ENCODE measurements at places on chromosomes 11 and 22. TPM values are rescaled to one million over a fixed set of nuclear protein-coding genes. Genes with fewer than 3 reads are reported as not detected.

DNA sequence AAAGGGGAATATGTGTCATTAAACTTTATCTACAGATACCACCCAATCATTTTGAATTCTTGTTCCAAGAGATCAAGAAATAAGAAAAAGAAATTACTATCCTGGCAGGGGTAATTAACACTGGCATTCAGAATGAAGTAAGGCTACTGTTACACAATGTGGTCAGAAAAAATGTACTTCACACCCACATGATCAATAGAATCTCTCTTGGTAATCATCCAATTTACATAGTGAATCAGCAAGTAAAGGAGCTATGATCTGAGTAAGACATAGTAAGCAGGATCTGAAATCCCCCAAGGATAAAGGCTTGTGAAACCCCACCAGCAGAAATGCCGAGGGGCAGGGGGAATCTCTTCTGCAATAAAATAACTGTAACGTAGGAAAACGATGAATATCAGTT is 466.5 kb downstream of the FAM181B start:
- DNase-seq: no peak

GRCh38 chr11:93166862-93167261 is 30.9 kb downstream of the SLC36A4 start:
- DNase-seq: no peak

- no peak for DNase-seq
Measured at GRCh38 chr22:42945736-42946135, 69.2 kb downstream of the PACSIN2 start.

DNA sequence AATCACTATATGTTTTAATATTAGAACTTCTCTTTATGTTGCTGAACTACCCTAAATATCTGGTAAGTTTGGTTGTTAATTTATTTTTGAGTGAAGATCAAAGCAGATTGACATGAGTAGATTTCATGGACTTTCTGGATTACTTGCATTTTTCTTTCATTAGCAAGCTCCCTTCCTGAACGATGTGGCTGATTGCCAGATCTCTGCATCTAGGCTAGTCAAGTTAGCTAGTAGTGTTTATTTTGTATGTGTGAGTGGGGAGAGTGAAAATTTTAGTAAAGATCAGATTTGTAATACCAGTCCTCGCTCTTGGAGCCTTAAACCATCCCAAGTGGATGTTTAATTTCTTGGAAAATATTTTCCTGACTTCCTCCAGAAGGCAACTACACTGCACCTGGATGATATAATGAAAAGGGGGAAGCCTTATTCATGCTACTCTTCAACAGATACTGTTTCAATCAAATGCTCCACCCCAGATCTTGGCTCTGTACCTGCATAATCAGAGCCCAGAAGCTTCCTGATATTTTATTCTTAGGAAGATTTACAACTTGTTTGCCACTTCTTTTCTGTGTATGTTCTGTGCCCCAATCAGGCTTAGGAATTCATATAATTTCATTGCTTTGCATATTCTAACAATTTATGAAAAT is 143.2 kb upstream of the GRIA4 start:
- DNase-seq: no peak

- no peak for DNase-seq
Measured at GRCh38 chr11:109197656-109198055, 224.3 kb upstream of the C11orf87 start.

DNA sequence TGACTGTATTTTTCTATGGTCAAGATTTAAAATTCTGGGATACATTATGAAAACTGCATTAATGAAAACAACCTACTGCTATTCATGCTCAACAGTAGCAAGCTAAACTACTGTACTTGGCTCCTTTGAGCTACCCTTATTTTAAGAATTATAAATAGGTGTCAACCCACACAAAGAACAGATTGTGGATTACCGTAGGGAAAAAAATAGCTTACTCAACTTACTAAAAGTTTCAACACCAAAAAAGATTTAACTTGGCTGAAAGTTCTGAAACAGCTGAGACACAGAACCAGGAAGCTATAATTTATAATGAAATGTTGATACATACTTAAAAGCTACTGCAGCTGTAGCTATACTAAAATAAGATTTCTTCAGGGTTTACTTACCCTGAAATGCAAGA is 10.1 kb downstream of the LIN7C start:
- no peak for DNase-seq

DNA sequence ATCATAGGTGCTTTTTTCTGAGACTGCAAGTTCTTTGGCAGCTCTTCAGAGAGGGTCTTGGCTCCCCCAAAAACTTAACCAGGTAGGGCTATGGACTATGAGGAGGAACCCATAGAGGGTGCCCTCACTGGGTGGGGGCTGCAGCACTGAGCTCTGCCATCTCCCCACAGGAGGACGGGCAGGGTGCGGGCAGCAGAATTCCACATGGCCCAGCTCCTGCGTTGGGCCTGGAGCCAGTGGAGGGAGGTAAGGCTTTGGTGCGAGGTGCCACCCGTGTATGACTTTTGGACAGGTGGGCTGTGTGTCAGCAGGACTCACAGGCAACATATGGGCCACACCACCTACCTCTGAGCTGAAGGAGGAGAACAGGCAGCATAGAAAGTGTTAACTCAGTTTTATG is 58.4 kb downstream of the PISD start:
- no peak for DNase-seq

DNA sequence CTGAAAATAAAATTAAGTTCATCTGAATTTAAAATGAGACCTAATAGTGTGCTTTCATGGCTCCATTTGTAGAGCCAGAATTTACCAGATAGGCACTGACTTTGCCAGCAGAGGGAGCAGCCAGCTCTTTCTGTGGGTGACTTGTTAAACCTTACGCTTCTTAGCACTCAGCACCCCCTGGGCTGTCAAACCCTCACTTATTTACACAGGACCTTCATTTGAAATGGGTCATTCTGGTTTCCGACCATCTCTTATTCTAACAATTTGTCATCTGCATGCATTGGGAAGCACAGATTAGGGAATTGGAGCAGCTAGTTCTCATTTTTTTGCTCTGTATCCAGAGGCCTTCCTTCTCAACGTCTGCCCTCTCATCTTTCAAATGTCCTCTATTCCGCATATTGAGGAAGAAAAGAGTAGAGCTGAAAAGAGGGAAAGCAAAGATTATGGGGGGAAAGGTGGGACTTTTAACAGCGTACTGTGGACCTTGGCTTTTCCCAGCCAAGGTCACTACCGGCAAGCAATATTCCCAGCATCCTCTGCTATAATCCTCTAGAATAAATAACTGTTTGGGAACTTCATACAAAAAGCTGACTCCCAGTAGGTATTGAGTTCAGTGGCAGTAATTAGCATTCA is 3.1 kb downstream of the ASRGL1 start:
- DNase-seq: no peak

GRCh38 chr11:46335890-46336562 is 11.2 kb upstream of the DGKZ start:
- no peak for DNase-seq

DNA sequence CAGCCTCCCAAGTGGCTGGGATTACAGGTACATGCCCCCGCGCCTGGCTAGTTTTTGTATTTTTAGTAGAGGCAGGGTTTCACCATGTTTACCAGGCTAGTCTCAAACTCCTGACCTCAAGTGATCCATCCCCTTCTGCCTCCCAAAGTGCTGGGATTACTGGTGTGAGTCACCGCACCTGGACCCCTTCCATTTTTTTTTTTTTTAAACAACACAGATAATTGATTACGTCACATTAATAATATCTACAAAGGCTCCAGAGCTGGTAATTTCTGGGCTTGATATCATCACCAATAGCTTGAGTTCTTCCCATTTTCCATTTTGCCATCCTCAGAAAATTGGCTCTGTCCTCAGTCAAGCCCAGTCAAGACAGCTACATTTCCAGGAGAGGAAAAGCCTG is 7.2 kb downstream of the TTLL1 start:
- no peak for DNase-seq

- no peak for DNase-seq
Measured at GRCh38 chr11:85772695-85773094, 38.2 kb downstream of the SYTL2 start.

- no peak for DNase-seq
Measured at GRCh38 chr22:47601666-47602065, 839.2 kb downstream of the TBC1D22A start.

GRCh38 chr11:115251126-115251525 is 253.1 kb downstream of the CADM1 start:
- no peak for DNase-seq

DNA sequence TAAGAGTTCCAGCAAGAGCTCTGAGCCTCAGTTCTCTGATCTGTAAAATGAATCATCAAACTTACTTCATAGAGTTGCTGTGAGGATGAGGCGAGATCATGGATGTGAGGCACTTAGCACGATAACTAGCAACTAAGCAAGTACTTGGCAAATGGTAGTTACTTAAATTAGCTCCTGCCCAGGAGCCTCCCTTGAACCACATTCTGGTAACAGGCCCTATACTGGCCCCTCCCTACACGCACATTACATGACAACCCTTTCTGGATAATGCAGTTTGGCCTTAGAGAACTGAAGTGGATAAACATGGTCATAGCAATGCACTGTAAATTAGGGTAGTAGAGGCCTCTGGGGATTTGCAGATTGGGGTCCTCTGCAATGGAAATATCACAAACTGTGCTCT is 187.4 kb upstream of the NARS2 start:
- DNase-seq: no peak

DNA sequence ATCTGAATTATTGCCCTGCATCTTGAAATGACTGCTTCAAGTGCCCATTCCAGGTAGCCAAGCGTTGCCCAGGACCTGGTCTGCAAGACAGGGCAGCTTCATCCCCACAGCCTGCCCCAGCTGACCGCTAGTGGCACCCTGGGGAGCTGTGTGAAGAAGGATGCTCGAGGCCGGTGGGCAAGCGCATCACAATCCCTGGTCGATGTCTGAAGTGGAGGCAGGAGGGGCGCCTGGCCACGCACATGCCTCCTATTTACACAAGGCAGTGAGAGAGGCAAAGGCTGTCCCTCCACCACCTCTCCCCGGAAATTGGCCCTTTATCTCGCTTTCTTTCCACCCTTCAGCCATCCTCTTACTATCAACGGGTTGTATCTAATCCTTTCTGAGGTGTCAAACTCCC is 28.1 kb upstream of the PHF21A start:
- DNase-seq: no peak

GRCh38 chr22:50620593-50621355 is 7.2 kb downstream of the ARSA start:
- DNase-seq: no peak

- no peak for DNase-seq
Measured at GRCh38 chr11:123404676-123405075, 25.4 kb upstream of the GRAMD1B start.

DNA sequence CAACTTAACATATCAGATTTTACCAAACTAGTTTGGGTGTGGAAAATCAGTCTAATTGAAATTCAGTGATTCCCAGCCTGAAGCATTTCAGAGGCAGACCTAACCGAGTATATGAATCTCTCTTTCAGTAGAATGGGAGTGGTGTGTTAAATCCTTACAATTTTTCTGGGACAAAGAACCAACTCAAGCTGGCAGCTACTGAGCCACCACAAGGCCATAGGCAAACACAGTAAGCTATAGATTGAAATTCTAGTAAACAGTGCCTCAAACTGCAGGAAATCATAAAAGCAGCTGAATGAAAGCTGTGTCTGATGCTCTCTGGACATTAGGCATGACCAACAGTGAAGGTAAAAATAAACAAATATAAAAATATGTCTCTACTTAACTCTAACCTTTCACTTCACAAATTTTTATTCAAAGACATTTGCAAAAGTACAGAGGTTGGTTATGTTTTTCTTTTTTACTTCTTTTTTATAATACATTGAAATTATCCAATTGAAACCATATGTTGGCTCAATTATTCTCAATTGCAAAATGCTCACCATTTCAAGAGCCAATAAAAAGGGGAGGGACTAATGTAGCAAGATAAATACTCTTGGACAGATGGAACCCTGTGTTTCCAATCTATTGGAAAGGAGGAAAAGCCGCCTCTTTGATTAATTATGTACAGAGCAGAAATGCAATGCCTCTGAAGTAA is 35.8 kb upstream of the FIBIN start:
- DNase-seq: no peak

- no peak for DNase-seq
Measured at GRCh38 chr11:41050791-41051190, 408.7 kb downstream of the LRRC4C start.

GRCh38 chr11:83836883-83837654 is 550.9 kb upstream of the CCDC90B start:
- no peak for DNase-seq

DNA sequence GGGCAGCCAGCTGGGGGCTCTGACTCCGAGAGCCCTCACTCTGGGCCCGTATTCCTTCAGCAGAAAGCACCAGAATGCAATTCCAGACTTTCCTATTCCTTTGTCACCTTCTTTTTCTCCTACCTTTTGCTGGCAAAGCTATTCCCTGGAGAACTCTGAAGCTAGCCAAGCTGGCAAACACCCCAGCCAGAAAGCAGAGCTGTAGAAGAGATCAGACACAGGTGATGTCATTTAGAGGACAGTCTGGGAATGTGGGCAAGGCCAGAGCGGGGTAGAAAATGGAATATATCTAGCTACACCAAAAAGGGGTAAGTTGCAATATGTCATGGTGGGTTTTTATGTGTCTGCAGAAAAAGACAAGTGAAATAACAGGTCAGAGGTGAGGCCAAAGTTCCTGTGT is 205.1 kb downstream of the NXPE2 start:
- DNase-seq: no peak

DNA sequence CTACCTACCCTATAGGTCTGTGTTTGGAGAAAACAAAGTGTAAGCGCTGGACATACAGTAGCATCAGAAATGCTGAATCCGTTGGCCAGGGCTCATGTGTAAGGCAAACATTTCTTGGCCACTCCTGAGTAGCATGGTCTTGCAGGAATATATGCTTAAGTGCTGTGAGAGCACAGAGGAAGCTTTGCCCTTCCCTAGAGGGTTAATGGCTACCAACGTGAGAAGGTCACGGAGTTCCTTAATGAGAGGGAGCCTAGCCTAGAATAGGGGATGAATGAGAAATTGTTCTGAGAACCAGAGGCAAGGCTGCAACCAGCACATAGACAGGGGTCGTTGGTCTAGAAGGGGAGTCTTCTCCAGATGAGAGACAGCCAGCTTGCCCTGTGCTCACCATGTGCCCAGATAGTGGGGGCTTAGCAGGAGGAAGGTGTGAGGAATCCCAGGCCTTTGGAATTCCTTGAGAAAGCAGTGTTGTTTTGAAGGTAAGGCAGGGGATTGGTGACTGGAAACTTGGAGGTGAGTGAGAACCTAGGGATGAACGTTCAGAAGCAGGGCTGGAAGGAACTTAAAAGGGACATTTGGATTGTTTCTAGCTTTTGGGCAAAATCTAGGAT is 29.5 kb downstream of the RCOR2 start:
- DNase-seq: no peak

SLC6A5 gene
- not detected for total RNA-seq

AIFM3 gene
- 0.42 TPM for total RNA-seq

MS4A8 gene
- total RNA-seq: 0.44 TPM

SF1 gene
- total RNA-seq: 205 TPM

PLEKHB1 gene
- 4.2 TPM for total RNA-seq

C11orf52 gene
- 6.7 TPM for total RNA-seq

MFRP gene
- total RNA-seq: not detected

TRIM64C gene
- not detected for total RNA-seq

P2RX6 gene
- 41.8 TPM for total RNA-seq

HSPB2 gene
- total RNA-seq: 3.4 TPM

MUC15 gene
- not detected for total RNA-seq

Measured in gastrocnemius medialis (tissue), 4 donors.